ENCODE measurements at places on chromosomes 4 and X. TPM values are rescaled to one million over a fixed set of nuclear protein-coding genes. Genes with fewer than 3 reads are reported as not detected.

Gene KIAA1210
- polyA plus RNA-seq = not detected

Gene BEX3
- 237 TPM for polyA plus RNA-seq

Gene USP26
- not detected for polyA plus RNA-seq

Gene SLIT2
- polyA plus RNA-seq = 1.3 TPM

Gene ANK2
- polyA plus RNA-seq = 8.7 TPM

Gene FGFBP2
- not detected for polyA plus RNA-seq

Gene CTAG1A
- polyA plus RNA-seq = not detected

Gene MAGEC1
- polyA plus RNA-seq = not detected

Gene TBX22
- not detected for polyA plus RNA-seq

DNA sequence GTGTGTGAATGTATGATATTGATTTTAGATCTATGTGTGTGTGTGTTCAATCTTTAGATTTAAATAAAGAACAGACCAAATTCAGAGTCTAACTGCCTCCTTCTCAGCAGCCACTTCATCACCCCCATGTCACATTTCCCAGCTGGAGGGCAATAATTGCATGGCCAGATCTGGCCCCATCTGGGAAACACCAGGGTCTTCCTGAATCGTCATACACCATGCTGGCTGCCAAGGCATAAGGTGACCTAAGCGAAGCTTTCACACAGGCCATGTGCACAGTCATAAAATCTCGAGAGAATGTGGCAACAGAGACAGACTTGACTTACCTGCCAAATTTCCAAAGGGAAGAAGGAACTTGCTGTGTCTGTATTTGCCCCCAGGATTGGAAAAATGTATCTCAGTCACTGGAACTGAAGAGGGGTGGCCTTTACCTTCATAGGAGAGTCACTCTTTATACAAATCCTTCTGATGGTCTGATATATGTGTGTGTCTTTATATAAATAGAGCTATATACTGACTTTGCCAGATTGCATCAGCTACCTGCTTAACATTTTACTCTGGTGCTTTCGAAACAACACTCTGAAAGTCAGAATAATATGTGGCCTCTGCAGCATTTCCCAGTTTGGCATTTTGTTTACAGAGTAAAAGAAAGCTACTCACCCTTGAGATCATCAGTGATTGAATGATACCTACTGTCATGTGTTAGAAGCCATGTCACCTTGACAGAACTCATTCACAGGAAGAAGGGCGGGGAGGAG, at the start of gene PLAC1:
Gene PLAC1 (minus strand): TSS at position 470 of the 758 bp plus-strand sequence. CDS start 91,789 bp downstream, outside the sequence.
- DNase-seq = no peak

- no peak for DNase-seq
These were observed 238.1 kb upstream of the AGA start for GRCh38 chr4:177680308-177680707.

DNA sequence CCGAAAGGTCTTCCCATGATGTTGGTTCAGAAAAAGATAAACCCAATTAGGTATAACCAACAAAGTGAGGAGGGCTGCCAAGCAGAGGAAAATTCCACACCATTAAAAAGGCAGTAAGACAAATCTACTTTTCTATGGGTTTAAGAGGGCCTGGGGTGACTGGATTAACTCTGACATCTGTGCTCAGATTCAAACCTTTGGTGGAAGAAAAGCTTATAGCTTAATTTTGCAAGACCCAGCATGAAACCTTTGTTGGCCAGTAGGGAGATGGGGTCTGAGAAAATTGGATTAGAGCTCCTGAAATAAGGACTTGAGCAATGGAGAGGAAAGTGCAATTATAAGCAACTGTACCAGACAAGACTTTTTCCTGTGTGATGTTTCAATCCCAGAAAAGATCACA, 104.2 kb downstream of the KDR start:
- DNase-seq = no peak

DNA sequence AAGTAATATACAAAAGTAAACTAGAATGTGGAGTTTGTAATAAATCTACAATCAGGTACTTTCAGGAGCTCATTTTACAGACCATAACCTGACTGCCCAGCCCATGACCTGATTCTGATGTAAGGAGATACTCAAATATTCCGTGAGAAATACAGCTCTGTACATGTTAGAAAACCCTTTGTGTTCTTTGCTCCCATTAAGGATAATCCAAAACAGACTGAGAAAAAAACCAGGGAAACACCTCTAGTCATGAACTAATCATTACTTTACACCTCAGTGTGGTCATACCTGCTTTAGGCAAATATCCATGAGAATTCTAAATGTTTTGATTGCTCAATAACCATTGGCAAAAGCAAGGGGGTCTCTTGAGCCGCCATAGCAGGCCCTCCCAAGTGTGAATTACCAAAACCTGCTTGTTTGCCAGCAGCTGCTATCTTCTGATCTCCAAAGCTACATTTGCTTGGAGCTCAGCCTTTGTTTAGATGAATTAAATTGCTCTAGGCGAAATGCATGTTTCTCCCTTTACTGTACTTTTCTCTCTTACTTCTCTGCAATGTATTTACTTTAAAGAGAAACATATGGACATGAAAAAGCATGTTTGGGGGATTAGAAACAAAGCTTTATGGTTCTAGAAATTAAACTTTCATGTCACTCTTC, 79.1 kb downstream of the ANKRD50 start:
- no peak for DNase-seq

GRCh38 chrX:18890724-18891547, 93.0 kb downstream of the PHKA2 start:
- no peak for DNase-seq

- DNase-seq = no peak
These were observed 89.8 kb downstream of the FNIP2 start for GRCh38 chr4:158858410-158859199.

- no peak for DNase-seq
These were observed 122.4 kb upstream of the ETNPPL start for GRCh38 chr4:108885211-108885610.

- DNase-seq = no peak
These were observed 1074.5 kb upstream of the PRKX start for GRCh38 chrX:4787971-4788370.

GRCh38 chr4:8761824-8762205, 109.8 kb downstream of the HMX1 start:
- DNase-seq = peak; percentile 23

DNA sequence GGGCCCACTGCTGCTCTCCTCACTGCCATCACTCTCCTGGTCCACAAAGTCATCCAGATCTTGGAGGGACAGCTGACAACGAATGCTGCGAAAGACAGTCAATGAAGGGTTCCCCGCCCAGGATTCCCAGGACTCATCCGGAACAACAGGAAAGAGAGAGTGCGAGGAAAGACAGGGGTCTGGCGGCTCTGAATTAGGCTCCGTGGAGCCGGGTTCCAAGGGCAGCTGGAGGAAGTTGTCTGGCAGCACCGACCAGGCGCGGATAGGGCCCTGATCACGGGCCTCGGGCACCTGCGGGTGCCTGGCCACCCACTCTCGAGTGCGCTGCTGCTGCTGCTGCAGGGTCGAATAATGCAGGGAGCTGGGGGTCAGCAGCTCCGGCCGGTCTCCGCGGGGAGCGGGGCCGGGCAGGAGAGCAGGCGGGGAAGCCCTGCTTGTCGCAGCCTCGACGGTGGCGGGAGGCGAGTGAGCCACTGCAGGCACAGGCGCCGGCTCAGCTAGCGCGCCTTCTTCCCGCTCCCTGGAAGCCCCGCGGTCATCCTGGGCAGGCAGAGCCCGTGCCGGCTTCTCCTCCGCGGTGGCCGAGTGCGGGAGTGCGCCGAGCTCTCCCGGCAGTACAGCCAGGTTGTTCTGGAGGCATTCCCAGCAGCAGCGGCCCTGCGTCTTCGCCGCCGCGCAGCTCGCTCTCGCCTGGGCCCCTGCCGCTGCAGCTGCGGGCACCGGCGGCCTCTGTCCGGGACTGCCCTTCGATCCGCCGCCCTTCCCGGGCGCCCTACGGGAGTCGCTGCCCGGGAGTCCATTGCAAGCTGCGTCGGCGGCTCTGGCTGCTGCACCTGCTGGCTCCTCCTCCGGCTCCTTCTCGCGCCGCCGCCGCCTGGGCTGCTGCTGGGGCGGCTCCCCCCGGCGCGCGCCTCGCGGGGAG, 1.1 kb downstream of the SOWAHB start:
- peak; percentile 51 for DNase-seq

- DNase-seq = peak; percentile 80
These were observed 1.2 kb upstream of the MORF4L2 start for GRCh38 chrX:103687696-103688201.

DNA sequence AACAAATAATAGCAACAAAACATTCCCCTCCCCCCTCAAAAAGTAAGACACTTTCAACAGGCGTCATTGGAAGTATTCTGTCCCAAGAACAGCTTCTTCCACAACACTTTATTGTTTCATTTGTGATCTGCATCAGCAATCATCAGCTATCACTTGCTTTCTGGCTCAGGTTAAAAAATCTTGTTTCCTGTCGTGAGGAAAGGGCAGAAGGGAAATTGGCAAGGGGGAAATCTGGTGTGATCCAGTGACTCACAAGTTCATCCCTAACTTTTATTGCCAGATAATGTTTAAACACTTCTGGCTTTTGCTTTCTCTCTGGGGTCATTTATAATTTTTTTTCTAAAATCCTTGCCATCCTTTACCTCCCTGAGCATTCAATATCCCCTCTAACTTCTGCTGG, 247.4 kb upstream of the GIMD1 start:
- no peak for DNase-seq

- no peak for DNase-seq
These were observed 558.2 kb downstream of the ZNF674 start for GRCh38 chrX:45986971-45987370.

DNA sequence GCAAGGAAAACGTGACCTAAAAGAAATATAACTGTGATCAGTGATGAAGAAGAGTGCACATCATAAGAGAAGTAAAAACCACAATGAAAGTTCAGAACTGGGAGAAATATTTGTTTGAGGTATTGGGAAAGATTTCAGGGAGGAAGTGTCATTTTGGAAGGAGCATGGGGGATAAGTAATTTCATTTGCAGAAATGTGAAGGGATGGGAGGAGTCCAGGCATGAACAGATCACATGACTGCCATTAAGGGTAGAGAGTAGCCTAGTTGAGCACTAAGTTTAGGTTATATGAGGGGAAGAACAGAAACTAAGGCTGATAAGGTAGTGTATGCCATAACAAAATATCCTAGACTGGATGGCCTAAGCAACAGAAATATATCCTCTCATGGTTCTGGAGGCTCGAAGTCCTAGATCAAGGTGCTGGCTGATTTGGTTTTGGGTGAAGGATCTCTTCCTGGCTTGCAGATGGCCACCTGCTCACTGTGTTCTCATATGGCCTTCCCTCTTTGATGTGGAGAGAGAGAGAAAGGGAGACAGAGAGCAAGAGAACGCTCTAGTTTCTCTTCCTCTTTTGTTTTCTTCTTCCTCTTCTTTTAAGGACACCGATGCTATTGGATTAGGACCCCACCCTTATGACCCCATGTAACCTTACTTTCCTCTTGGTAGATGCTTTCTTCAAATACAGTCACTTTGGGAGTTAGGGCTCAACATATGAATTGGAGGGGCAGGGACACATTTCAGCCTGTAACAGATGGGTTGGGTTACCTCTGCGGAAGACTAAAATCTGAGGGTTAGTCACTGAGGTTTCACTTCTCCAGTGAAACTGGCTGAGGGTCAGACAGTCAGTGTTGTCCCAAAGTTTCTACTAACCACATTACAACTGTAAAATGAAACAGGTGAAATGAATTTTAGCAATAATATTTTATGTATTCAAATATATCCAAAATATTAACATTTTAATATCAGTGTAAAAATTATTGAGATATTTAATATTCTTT, 77.9 kb downstream of the EGF start:
- DNase-seq = no peak

DNA sequence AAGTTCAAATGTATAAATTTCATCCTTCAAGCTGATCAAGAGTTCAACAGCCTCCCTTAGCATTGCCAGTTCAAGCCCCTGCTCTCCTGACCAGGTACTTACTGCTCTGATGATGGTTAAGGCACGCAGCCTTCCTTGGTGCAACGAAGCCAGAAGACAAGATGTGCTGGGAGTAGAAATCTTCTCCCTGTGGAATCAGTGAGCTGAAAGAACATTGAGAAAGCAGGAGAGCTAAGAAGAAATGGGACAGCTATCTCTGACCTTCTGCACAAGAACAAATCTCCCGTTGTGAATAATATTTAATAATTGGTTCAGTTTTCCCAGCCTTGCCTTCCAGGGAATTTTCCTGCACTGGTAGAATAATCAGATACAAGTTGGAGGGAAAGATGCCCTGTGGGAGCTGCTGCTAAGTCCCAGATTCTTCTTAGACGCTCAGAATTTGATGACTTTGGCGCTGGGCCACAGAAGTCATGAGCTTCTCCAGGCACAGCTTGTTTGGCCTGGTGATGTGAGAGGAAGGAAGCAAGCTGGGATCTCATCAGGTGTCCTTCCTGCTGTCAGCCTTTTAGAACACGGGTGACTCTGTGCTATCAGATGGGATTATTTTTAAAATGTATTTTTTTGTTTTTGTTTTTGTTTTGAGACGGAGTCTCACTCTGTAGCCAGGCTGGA, 77.8 kb downstream of the CD38 start:
- peak; percentile 54 for DNase-seq

GRCh38 chr4:43882470-43882869, 566.1 kb downstream of the KCTD8 start:
- no peak for DNase-seq

- DNase-seq = no peak
These were observed 7.9 kb downstream of the BDH2 start for GRCh38 chr4:103091601-103092223.

- DNase-seq = no peak
These were observed 30.5 kb upstream of the DKK2 start for GRCh38 chr4:107066621-107067020.

DNA sequence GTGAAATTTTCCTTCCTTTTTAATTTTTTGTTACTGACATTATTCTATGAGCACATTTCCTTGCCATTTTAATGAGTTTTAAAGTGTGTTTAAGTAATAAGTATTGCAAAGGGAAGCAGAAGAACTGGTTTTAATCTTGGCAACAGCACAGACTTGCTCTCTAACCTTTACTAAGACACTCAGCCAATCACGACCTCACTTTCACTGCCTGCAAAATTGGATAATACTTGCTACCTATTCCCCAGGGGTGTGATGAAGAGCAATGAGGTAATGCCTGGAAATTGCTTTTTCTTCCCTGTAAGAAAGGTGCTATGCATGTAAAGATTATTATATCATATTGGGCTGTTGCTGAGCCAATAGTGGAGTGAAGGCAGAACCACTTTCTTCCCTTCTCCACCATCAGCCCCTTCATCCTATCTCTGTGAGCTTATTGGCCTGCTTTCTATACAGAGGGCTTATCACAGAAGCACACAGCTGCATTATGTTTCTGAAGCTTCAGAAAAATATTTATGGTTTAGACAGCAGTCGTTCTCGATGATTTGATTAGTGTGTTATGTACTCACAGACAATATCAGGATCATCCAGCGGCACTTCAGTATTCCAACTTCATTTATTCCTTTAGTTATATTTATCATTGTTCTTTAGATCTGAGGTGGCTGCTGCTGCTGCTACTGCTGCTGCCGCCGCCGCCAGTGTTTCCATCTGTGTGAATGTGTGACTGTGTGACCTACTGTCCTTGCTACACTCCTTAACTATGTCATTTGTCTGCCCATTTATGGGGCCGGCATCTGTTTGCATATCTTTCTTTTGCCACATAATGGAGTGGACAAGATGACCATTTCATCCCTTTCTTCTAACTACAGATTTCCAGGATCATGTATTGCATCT, 255.1 kb downstream of the C4orf33 start:
- DNase-seq = no peak
